H7 (cell line): ENCODE measurements at places on chromosomes 7 and 10. TPM values are rescaled to one million over a fixed set of nuclear protein-coding genes. Genes with fewer than 3 reads are reported as not detected.

GRCh38 chr7:13091974-13092707 is 404.7 kb downstream of the ARL4A start:
- no peak for DNase-seq

DNA sequence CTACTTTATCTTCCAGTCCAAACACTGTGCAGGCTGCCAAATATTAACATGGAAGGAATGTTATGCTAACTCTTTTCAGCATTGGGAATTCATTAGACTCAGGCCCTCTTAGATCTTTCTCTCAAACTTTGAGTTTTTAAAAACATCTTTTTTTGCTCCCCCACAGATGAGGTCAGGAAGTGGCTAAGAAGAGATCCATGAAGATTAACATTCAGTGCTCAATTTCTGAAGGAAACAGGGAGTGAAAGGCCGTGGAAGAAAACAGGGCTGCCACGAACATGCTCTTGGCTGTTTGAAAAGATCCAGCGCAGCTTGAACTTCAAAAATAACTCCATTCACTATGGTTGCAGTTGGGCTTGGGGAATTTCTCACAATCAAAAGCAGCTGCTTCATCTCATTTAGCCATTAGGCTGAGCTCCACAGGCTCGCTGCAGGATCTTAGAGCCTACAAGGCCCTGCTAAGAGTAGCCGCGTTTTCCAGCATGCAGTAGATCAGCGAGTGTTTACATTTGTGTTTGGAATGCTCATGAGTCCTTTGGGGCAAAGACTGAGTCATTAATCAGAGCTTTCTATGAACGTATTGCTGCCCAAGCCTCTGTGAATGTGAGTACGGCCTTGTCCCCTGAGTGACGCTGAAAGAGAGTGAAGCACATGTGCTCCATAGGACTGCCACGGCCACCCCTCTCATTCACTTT is 41.2 kb upstream of the TNS3 start:
- DNase-seq, result no peak

DNA sequence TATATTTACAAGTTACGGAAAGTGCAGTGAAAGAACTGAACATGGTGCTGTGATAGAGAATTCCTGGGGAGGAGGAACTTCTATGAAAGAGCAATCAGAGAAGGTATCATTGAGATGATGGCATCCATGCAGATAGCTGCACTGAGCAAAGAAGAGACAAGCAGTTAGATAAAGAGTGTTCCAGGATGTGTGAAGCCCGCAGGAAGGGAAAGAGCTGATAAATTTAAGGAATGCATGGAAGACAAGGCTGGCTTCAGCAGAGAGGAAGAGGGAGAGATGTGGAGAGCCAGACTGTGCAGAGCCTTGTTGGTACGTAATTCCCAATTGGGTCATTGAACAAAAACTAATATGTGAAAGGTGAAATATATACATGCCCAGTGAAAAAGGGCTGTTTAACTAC is 538.9 kb downstream of the INHBA start:
- DNase-seq, result no peak

GRCh38 chr10:68110027-68110426 is 739 bp downstream of the MYPN start:
- no peak for DNase-seq

DNA sequence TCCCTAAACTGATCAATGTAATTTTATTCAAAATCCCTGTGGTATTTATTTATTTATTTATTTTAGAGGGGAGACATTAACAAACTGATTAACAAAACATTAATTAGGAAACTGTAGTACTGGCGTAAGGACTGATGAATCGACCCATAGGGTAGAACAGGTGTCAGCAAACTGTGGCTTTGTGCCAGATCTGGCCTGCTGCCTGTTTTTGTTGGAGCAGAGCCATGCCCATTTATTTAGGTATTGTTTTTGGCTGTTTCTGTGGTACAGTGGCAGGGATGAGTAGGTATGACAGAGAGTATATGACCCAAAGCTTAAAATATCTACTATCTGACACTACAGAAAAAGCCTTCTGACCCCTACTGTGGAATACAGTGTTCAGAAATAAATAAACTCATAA is 332.5 kb upstream of the ETV1 start:
- DNase-seq, result no peak

DNA sequence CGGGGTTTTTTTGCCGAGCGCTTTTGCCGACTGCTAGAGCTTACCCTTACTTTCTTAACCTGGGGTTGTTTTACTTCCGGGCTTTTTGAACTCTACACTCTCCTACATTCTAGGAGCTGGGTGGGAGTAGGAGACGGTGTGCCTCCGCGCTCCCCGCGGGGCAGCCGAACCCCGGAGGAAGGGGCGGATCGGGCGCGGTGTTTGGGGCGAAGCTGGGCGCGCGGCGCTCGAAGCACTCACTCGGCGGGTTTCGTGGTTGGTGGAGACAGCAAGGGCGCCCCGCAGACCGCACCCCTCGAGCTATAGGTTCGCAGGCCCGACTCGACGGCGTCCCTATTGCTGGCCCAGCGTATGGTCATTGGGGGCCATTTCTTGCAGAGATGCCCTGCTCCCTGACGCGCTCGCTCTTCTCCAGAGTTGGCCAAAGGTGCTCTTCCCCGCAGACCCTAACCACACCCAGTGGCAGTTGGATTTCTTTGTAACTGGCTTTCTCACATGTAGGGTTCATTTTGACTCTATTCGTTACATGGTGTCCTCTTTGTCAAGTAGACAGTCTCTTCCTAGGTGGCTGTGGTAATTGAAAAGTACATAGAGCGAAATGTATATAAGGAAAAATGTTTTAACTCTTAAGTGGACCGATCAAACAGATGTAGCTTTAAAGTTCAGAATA is 364 bp downstream of the ZNF518A start:
- DNase-seq, result peak; percentile 87

DNA sequence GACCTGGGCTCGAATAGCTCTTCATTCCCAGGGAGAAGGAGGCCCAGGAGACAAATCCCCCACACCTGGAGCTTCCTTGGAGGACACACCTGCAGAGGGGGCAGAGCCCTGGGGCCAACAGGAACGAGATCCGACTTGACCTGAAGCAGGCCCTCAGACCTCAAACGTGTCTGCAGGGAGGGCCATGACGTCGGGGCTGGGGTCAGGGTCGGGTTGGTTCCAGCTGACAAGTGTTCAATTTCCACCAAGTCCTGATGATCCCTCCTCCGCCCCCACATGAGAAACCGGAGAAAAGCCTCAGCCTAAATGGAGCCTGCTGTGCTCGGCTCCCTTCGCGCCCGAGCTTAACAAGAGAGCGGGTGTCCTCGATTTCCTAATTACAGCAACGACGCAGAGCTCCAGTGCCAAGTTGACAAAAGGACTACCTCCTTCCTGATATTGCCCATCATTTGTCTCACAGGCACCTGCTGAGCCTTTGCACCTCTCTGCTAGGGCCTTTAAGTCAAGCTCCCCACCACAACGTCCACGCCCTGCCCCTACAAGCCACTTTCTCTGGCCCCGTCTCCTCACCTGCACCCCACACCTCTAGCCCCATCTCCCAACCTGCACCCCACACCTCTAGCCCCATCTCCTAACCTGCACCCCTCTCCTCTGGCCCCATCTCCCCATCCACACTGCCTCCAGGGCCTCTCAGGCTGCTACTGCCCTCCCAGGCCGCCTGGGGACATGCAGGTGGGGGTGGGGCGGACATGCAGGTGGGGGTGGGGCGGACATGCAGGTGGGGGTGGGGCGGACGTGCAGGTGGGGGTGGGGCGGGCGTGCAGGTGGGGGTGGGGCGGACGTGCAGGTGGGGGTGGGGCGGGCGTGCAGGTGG is 519.4 kb downstream of the GLRX3 start:
- peak; percentile 62 for DNase-seq

GRCh38 chr7:1232103-1232466 is 587 bp upstream of the UNCX start:
- no peak for DNase-seq

SFTPA1 gene
- not detected in 2 replicates for total RNA-seq

SLC29A4 gene
- total RNA-seq, result 15.7 and 16.5 TPM in 2 replicates

CFAP46 gene
- total RNA-seq, result 0.59 and 0.70 TPM in 2 replicates

HECW1 gene
- total RNA-seq, result 4.2 and 4.3 TPM in 2 replicates

IL6 gene
- 0.22 and 0.69 TPM in 2 replicates for total RNA-seq

PLEKHS1 gene
- total RNA-seq, result not detected in 2 replicates
